Left hindlimb (tissue), 1 donor: ENCODE measurements at places on chromosomes 11 and 22.

DNA sequence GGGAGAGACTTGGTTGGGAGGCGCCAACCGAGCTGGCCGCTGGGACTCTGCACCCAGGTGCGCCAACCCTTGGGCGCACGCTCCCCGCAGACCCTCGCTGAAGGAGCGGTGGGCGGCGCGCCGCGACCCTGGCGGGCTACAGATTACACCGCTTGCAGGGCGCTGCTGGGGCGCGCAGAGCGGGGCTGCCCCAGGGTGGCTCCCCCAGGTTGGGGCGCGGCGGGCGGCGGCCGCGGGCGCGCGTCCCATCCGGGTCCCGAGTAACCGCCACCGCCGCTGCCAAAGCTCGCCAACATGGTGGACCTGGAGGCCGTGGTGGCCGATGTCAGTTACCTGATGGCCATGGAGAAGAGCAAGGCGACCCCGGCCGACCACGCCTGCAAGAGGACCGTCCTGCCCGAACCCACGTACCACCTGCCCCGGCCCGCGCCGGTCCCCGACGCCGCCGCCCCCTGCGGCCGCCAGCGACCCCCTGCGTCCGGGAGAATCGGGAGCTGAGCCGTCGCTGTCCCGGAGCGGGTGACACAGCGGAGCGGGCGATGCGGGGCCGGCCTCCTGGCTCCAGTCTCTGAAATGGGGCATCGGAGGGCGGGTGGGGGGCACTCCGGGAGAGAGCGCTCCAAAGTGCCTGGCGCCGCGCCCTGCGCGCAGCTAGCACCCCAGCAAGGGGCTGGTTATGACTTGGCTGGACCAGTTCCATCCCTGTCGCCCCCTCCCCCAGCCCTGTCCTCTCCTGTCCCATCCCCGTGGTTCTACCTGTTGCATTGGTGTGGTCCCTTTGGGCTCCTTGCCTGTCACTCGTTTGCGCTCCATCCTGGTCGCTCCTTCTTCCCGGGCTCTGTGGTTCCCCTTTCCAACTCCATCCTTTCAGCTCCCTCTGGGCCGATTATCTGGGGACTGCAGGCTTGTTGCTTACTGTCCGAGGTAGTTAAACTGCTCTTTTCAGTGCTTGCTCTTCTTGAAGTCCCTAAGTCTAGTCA lies 143.3 kb upstream of the GRK3 start:
- no peak for DNase-seq

- DNase-seq, result no peak
These were observed 1.1 kb upstream of the SAMM50 start for GRCh38 chr22:43953988-43954785.

- no peak for DNase-seq
These were observed 30.9 kb upstream of the CARS1 start for GRCh38 chr11:3087821-3088800.

DNA sequence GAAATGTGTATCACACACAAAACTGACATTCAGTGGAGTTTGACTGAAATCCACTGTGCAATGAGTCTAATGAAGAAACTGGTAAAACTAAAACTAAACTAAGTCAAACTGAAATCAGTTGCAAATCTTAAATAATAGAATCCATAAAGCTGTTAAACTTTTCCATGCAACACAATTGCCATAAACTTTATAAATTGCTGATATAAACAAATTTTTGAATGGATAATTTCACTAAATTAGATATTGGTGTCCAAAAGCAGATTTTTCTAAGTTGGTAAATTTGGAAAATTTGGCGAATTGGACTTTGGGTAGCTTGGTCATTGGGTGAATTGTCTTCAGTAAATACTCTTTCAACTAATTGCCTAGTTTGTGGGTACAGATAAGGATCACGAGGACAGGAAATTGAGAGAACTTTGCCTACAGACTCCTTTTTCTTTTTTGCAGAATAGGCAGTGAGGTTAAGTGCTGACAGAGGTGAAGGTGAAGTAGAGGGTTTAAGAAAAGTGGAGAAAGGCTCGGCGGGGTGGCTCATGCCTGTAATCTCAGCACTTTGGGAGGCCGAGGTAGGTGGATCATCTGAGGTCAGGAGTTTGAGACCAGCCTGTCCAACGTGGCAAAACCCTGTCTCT lies 12.8 kb downstream of the MRPL17 start:
- DNase-seq, result no peak

GRCh38 chr11:74011360-74012073 lies 2.6 kb upstream of the UCP3 start:
- no peak for DNase-seq

DNA sequence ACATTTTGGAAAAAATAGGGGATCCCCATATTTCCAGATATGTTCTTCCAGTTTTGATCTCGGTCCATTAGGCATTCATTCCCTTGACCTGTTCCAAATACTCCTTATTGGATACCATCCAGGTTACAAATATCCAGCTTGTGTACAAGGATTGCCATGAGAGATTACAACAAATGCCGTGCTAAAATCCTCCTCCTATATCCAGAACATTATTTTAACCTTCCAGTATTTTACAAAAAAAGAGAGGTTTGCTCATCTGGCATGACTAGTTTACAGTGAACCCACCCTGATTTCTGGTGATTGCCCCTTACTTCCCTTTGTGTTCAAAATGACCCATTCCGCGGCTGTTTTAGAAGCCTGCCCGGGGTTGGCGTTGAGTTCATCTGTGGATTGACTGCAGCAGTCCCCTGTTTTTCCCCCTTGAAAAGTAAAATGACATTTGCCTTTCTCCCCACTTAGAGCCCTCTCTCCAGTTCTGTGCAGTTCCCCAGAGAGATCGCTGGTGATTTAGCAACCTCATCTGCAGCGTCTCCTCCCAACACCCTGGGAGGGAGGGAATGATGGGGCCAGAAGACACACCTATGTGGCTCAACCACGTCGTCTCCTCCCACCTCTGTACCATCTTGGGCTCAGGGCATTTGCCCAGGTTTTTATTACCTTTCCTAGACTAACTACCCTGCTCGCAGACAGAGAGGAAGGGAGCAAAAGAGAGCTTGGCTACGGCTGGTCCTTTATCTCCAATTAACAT lies 73.6 kb downstream of the DSCAML1 start:
- no peak for DNase-seq

DNA sequence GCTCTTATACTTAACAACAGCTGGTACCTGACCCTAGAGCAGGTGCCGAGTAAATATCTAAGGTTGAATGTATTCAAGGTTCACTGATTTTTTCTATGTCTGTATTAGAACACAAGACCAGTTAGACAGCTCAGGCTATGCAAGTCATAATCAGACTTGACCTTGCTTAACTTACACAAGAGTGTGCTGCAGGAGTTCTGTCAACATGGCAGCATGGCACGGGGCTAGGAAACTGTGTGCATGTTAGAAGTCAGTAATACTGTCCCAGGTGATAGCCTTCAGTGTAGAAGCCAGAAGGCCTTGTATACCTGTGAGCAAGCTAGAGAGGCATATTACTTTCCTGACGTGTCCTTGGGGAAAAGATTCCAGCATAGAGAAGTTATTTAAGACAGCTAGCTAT lies 253.1 kb downstream of the FAT3 start:
- no peak for DNase-seq

DNA sequence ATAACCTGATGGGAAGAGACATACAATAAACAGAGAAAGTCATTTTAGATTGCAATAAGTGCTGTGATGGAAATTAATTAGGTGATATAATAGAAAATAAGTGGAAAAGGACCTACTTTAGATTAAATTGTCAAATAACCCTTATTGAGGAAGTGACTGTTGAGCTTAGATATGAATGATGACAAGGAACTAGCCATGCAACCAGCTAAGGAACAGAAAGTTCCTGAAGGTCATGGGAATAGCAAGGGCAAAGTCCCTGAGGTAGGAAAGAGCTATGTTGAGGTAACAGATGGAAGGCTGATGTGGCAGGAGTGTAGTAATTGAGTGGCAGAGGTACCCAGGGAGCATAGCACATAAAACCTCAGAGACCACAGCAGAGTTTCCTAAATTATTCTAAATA lies 135.2 kb downstream of the WNT11 start:
- DNase-seq, result no peak

DNA sequence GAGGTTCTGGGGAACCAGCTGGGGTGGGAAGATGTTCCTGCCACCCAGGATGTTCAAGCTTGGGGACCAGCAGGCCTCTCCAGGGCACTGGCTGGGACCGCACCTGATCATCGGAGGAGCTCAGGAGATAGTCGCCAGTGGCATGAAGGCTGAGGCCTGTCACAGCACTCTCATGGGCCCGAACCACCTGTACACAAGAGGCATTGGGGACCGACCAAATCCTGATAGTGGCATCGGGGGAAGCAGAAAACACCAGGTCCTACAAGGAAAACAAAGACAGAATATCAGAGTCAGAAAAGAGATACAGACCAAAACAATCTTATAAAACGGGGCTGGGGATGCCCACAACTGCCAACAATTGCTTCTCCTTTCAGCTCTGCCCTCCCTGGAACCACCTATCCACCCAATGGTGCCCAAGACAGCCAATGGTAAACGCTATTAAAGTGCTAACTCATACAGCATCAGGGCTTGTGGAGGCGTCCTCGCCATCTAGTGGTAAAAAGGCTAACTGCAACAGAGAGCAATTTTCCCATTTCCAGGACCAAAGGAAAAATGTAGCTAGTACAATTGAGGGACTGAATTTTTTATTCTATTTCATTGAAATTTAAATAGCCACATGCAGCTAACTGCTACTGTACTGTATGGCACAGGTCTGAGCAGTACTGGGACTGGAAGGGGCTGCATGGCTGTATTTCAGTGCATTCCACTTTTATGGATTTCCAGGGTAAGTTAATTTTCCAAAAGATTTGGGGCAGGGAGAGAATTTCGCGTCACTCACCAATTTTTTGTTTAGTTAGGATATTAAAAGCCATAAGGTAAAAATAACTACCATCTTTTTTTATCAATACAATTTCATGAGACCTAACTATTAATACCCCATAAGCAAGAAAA lies 7.1 kb downstream of the PRPF19 start:
- DNase-seq, result no peak

- no peak for DNase-seq
These were observed 81.6 kb downstream of the ALX4 start for GRCh38 chr11:44228379-44228778.

- DNase-seq, result no peak
These were observed 660.6 kb downstream of the ETS1 start for GRCh38 chr11:127926721-127927120.

DNA sequence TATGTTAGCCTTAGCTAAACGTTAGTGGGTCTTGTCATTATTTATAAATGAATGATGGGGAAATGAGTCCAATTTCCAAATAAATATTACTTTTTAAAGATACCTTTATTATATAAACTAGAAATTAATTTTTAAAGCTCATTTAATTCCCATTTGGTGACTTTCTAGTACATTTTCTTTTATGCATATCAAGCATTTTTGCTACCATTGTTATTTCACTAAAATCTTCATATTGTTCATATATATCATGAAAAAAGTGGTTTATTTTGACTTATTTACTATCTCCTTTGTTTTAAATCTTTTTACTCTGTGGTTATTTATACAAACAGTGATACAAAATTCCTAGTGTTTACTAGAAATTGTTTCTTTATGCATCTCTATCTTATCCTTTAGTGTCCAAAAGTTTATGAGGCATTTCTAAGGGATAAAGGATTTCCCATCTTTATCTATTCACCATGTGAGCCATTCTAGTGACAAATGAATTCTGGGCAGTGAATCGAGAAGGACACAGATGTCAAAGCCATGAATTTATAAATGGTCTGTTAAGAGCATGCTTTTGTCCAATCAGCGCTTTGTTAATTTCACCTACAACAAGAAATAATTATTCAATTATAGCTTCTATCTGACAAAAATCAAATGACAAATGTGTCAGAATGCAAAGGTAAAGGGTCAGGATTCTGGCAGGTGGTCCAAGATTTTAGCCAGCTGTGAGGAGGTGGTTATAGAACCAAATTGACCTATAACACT lies 70.6 kb downstream of the PRMT3 start:
- DNase-seq, result no peak

DNA sequence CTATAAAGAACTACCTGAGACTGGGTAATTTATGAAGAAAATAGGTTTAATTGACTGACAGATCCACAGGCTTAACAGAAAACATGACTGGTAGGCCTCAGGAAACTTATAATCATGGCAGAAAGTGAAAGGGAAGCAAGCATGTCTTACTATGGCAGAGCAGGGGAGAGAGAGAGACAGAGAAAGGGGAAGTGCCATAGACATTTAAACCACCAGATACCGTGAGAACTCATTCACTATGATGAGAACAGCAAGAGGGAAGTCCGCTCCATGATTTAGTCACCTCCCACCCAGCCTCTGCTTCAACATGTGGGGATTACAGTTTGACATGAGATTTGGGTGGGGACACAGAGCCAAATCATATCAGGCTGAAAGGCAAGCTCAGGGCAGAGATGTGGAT lies 327.1 kb upstream of the DDI1 start:
- DNase-seq, result no peak

DNA sequence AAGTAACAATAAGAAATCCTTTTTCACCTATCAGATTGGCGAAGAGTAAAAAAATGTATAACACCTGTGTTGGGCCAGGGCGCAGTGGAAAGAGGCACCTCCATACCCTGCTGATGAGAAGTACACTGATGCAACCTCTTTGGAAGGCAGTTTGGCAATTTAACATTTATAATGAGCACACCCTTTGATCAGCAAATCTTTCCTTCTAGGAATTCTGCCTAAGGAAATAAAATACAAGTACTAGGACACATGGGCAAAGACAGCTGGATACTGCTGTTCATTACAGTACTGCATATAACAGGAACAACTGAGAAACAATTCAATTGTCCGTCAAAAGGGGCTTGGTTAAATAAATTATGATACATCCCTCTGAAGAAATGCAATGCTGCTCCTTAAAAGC lies 110.1 kb downstream of the RPL27A start:
- no peak for DNase-seq

DNA sequence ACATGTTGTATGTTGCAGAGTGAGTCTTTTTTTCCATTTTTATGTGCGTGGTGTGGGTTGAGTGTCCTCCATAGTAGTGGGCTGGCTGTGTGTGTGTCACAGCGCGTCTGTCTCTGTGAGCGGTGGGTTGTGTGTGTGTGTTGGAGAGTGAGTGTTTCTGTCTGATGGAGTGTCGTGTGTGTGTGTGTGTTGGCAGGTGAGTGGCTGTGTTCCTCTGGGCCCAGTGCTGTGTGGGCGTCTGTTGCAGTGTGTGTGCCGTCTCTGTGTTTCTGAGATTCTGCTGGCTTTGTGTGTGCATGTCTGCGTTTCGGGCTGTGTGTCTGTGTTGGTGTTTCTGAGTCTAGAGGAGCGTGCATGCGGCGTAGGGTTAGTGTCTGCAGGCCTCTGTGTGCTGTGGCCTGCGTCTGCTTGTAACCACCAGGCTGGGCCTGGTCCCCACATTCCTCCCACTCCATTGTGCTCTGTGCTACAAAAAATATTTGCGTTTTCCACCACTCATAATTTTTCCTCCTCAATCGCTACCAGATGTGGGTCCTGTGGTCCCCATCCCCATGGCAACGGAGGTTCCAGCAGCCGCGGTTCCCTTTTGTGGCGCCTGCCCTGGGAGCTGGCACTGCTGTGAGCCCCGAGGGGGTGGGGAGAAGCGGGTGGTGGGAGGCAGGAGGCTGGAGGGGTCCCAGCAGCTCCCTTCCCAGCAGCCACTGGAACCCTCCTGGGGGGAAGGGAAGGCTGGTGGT lies 15.2 kb downstream of the SCARF2 start:
- peak; percentile 93 for DNase-seq

- DNase-seq, result peak; percentile 86
These were observed at the start of gene NEU3 for GRCh38 chr11:74988541-74989259. NEU3 (plus strand) TSS chr11:74988933; CDS start chr11:74989061, 128 bp downstream.
